AG04450 (cell line): ENCODE measurements at places on chromosomes 7 and 10.

DNA sequence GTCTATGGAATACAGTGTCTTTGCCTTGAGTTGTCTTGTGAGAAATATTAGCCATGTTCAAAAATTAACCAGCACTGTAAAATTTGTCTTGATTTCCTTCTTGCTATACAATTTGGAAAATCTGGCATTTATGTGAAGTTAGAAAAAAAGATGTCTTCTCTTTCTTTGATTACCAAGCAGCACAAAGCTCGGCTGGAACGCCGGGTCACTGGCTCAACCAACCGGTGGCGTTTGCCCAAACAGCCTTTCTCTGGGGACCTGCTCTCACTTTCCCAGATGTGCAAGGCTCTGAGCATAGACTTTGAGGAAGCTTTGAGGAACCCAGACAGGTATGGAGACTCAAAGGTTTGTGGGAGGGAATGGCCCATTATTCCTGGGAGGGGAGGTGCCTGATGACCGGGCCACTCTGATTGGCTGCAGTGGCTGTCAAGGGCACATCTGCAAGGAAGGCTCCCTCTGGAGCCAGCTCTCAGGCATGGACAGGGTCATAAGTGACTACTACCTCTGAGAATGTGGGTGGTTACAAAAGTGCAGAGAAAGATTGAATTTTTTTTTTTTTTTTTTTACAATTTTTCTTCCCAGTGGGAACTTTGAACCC is 5.6 kb downstream of the BTBD16 start:
- DNase-seq, result no peak

GRCh38 chr7:12827219-12827821 is 139.9 kb downstream of the ARL4A start:
- DNase-seq, result no peak

- no peak for DNase-seq
Observed at GRCh38 chr10:62010366-62010765, 108.9 kb downstream of the ARID5B start.

GRCh38 chr10:98696516-98696915 is 249.8 kb upstream of the HPS1 start:
- DNase-seq, result no peak

GRCh38 chr10:90179696-90180407 is 478.5 kb downstream of the KIF20B start:
- DNase-seq, result peak; percentile 58

- DNase-seq, result no peak
Observed at GRCh38 chr7:115356139-115356746, 434.3 kb downstream of the MDFIC start.

GRCh38 chr7:137606061-137606674 is 240.6 kb downstream of the DGKI start:
- DNase-seq, result peak; percentile 13

- no peak for DNase-seq
Observed at GRCh38 chr7:1710936-1711335, 40.9 kb downstream of the ELFN1 start.

DNA sequence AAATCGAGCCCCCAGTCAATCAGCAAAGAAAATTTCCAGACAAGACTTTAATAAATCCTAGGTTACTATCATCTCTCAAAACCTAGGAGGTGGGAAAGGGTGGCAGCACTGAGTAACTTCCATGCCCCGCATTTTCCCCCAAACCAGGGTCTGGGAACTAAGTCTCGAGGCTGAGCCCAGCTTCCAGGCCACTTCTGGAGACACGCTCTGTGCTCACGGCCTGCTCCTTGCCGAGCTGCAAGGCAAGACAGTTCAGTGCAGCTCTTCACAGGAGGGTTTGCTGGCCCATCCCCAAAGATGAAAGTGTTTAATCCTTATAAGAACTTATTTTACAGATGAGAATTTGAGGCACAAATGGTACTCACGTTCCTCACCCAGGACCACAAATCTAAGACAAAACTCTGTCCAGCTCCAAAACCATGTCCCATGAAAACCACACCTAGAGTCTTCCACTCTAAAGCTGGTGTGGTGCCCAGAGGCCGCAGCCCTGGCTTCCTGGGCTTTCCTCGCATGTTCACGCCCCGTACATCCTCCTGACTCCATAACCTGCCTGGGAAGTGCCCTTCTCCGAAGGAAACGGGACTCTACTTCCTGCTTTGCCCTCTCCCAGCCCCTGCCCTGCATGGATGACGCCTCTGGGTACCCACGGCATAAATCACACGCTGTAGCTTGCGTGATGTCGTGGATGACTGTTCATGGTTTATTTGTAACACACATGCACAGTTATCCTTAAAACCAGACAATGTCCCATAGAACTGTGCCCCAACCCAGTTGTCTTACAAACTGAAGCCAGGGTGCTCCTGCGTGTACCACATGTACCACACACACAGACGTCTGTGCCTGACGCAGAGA is 201.2 kb downstream of the DIP2C start:
- DNase-seq, result no peak

DNA sequence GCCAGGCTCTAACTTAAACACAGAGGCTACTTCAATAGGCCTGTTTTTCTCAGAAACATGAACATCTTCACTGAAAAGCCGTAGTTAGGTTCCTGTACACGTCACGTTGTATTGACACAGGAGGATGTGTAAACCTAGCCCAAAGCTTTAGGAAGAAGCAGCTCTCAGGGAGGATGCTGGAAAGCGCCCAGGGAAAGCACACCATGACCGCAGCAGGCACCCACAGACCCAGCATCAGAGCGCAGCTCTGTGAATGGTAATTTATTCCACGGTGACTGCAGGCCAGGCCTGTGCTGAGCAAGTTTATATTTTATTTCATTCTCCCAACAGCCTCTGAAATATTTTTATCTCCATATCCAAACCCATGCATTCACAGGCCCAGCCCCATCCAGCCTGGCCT is 51.1 kb downstream of the ASB13 start:
- no peak for DNase-seq

GRCh38 chr10:132113206-132113605 is 47.5 kb downstream of the JAKMIP3 start:
- DNase-seq, result no peak

- DNase-seq, result no peak
Observed at GRCh38 chr7:70219061-70219460, 620.8 kb downstream of the AUTS2 start.

GRCh38 chr7:31958226-31958625 is 112.0 kb downstream of the PDE1C start:
- peak; percentile 7 for DNase-seq

DNA sequence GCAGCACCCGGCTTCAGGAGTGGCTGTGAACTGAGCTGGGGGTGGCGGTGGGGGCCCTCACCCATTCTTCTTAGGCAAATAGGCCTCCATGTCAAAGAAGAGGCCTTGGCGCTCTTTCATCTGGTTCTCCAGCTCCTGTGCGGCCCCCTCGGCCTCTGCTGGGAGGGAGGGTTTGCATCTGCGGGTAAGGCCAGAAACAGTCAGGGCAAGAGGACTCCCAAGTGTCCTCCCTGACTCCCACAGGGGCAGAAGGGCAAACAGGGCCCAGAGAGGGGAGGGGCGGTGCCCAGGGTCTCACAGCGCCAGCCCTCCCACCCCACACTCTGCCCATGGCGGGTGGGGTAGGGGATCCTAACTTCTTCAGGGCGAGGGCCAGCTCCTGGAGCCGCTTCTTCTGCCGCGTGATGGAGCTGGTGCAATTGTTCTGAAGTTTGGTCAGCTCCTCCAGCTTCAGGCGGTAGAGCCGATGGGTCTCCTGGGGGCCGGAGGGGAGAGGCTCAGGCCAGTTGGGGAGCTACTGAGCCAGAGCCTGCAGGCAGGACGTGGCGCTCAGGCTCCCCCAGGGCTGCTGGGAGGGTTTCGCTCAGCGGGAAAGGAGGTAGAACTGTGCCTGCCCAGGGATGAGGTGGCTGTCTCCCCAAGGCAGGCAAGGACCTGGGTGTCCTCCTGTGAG is 2.2 kb downstream of the TMEM120A start:
- DNase-seq, result no peak

GRCh38 chr10:124179308-124180043 is 86.1 kb upstream of the CHST15 start:
- no peak for DNase-seq

DNA sequence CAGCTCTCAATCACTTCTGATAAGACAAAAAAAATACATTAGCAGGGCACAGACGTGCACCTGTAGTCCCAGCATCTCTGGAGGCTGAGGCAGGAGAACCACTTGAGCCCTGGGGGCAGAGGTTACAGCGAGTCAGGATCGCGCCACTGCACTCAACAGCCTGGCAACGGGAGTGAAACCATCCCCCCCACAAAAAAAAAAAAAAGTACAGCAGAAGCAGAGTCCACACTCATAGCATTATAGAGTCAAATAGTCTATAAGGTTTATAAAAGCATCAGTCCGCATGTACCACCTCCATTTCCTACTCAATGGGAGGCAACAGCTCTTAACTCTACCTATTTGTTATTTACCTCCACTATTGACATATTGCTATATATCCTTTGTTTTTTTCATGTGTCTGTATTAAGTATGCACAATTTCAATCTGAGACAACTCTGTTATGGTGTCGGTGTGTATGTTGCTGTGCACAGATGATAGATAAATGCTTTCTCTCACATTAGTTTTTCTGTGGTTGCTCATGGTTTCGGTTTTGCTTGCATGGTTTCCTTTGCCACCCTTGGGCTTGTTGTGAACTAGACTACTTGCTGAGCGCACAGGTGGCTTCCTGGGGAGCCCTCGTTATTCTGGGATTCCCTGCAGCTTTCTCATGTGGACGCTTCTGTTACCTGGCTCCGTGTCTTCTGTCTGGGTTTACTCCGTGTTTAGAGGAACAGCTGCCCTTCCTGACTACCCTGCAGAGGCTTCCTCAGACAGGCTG is 40.4 kb downstream of the PROSER2 start:
- DNase-seq, result no peak

DNA sequence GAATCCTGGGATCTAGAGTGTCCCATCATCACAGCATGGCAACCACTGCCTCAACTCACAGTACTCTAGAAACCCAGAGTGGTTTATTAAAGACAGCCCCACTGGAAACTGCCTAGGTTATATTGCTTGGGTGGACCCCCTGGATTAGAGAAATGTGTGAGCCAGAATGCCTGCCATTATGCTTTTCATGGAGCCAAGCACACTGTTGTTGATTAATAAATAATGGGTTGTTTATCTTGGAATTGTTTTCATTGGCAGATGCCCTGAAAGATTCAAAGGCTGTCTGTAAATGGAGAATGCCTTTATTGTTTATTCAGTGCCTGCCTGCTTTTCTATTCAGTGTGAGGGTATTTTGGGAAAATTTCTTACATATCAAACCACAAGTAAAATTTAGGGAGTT is 52.1 kb downstream of the GNAI1 start:
- DNase-seq, result no peak

GRCh38 chr7:143285470-143285778 is 666 bp downstream of the TMEM139 start:
- DNase-seq, result no peak

DNA sequence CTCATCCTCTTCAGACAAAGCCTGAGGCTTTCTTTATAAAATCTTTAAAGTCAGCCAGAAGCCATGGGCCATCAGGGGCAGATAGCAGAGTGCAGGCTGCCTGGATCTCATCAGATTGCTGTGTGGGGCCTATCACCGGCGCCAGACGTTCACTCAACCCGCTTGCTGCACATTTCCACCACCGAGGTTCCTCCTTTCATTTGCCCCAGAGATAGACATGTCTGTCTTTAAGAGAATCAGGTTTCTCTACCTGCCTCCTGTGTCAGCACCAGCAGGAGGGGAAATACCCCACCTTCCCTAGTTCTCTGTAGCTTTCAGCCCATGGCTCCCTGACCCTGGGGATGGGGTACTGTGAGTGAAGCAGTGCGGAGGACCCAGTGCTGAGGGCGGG is 22.0 kb downstream of the SLC18A2 start:
- DNase-seq, result no peak

- DNase-seq, result no peak
Observed at GRCh38 chr7:43914795-43915194, 8.4 kb upstream of the URGCP start.

- DNase-seq, result no peak
Observed at GRCh38 chr7:21971780-21972396, 26.2 kb upstream of the CDCA7L start.

GRCh38 chr7:28070297-28071055 is 110.1 kb downstream of the JAZF1 start:
- DNase-seq, result no peak

DNA sequence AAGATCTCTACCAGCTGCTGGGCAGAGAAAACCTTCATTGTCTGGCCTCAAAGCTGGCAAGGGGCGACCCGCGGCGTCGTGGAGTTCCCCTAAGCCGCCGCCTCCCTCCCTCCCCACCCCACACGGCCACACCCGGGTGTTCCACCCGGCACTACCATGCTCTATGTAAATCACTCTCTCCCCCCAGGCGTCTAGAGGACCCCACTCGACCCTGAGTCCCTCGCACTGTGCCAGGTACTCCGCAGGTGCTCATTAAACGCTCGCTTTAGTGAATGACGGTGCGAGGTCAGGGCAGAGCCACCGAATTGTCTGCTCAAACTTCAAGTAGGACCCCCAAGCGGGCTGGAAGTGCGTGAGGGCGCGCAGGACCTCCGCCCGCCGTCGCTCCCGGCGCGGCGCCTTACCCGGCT is 628 bp downstream of the PARP12 start:
- DNase-seq, result no peak

DNA sequence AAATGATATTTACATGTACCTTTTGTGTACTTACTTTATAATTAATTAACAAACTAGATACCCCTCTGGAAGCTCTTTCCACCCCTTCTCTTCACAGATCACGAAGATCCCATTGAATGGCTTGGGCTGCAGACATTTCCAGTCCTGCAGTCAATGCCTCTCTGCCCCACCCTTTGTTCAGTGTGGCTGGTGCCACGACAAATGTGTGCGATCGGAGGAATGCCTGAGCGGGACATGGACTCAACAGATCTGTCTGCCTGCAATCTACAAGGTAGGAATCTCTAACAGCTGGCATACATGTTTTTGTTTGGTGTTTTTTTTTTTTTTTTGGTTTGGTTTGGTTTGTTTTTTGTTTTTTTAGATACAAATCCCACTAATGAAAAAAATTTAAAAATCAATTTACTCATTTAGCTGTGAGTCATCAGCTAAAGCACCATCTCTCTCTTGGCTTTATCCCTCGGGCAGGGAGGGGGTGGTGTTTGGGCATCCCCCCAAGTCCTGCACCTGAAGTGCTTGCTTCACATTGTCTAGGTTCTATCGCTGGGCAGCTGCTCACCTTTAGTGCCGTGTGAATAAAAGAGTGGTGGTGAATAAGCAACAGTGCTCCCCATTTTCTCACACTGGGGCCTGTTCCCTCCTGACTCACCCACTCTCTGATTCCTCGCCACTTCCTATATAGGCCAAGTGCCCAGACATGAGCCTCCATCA is 68.9 kb downstream of the MET start:
- no peak for DNase-seq

DNA sequence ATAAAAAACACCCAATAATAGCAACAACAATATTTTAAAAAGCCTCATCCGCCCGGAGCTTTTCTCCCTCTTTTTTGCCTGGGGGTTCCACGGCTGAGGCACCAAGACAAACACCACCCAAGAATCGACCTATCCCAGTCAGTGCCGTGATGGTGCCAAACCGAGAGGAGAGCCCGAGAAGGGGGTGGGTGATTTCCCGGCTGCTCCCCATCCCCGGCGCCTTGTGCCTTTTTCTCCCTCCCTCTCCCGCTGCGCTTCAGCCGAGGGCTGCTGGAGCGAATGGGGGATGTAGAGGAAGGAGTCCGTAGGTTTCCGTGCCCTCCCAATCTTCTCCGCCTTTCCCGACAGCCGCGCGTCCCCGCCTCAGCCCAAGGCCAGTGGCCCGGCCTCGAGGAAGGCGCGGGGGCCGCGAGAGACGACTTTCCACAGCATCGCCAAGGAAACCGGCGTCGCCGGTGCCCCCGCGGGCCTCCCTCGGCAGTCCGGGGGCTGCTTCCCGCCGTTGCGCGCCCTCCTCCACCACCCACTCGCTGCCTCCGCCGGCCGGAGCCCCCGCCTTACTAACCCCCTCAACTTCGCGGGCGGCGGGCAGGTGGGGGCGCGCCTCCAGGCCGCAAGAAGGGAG is 1.3 kb downstream of the EGR2 start:
- DNase-seq, result no peak
